Occipital lobe (tissue), 3 donors: ENCODE measurements at places on chromosomes 3 and 15.

GRCh38 chr3:39062180-39062579 lies 10.4 kb downstream of the WDR48 start:
- no peak for DNase-seq

- no peak for DNase-seq
These were observed 282.6 kb downstream of the FOXP1 start for GRCh38 chr3:71300951-71301393.

DNA sequence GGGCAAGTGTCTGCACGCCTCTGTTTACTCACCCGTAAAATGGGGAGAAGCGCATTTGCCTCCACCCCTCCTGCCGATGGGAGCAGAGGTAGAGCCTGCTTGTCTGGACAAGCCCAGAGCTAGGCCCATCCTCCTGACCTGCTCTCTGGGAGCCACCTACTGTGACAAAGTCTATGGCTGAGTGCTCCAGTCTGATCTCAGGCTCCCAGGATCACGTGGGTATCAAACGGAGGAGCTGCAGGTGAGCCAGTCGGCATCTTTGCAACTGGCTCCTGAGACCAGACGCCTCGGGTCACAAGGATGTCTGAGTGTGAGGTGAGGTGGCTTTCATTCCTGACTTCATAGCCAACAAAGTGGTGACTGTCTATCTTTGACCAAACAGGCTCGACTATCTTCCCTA lies 2.1 kb upstream of the ALDH1A3 start:
- no peak for DNase-seq

DNA sequence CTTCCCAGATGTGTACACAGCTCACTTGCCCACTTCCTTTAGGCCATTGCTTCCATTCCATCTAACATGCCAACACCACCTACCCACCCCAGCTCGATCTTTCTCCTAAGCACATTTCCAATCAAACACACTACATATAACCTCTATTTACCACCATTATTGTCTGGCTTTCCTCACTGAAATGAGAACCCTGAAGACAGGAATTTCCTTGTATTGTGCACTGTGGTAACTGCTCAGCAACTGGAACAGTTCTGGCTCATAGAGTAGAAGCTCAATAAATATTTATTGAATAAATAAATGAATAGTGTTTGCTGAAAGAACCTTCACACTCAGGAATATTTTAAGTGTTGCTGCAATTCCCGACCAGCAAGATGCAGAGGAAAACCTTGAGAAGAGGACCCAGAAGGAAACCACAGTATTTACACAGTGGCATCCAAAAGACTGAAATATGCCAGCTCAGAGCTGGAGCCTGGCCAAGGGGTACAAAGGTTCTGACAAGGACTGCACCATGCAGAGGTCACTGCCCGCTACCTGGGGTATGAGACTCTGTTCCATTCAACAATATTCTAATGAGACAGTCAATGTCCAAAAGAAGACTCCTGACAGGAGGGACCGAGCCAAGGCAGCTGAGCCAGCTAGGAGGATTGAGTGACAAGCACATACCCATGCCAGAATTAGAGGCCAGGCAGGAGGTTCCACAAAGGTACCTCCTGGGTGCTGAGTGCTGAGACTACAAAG lies 168.8 kb downstream of the NUP210 start:
- no peak for DNase-seq

GRCh38 chr3:124558991-124559845 lies 171.0 kb upstream of the UMPS start:
- DNase-seq: peak; percentile 74

GRCh38 chr3:152254041-152254440 lies 14.7 kb upstream of the MBNL1 start:
- no peak for DNase-seq

GRCh38 chr3:50358355-50358910 lies 888 bp downstream of the TMEM115 start:
- no peak for DNase-seq

DNA sequence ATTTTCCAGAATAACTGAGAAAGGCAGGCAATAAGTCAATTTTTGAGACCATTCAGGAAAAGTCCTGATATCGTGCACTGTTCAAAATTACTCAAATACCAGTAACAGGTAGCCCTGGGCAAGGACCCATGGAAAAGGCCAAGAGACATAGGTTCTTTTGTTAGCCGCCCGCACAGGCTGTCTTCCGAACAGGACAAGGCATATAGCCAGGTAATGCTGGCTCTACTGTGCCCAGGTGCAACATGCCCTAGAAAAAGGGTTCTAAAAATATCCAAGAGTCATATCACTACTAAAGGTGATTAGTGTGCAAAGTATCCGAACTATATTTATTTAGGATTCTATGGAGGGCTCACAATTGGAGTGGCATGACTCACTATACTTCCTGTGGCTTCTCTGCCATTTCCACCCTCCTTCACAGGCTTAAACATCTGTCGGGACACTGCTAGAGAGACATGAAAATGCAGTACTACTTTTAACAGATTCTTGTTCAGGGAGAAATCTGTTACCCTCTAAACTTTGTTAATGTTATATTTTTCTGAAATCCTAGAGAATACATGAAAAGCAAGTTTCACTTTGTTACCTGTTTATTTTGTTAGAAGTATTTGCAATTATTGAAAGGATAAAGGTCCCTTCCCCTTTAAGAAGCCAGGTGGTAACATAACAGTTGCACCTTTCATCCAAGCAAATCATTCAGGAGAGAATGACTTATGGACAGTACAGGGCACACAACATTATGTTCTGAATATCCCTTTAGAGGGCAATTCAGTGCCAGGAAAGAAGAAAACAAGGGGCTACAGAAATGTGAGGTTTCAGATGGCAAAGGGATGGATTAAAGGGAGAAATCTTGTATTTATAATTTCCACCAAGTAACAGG lies 293.3 kb upstream of the THBS1 start:
- DNase-seq: no peak

- no peak for DNase-seq
These were observed 31.2 kb downstream of the WNT5A start for GRCh38 chr3:55455915-55456314.

DNA sequence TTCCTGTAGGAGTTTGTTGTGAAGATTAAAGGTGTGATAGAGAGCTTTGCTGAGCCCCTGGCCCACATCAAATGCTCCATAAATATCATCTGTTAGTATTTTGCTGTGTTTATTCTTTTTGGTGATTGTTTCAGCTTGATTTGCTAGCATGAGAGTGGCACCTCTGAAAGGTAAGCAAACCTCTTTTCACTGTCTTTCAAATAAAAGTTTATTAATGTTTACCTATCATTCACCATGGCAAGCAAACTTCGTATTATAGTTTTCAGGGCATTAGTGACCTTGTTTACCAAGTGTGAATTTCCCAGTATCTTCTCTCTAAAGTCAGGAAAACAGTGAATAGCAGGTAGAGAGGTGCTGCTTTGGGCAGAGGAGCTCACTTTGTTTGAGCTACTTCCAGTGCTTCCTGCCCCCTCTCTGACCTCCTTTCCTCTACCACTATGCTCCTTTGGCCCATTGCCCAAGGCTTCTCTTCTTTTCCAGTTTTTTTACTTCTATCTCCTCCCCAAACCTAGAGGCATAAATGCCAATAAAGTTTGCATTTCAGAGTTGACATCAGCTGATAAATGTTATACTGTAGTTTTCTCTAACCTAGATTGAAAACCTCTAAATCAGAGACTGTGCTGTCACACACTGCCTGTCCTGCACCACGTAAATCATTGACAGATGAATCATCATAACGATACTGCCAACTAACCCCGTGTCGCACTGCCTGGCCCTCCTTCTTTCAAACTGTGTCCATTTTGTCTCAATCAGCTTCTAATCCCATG lies 569.0 kb downstream of the TUSC7 start:
- no peak for DNase-seq

GRCh38 chr3:52857133-52857532 lies 22.3 kb upstream of the MUSTN1 start:
- no peak for DNase-seq

- no peak for DNase-seq
These were observed 224.9 kb upstream of the TOPAZ1 start for GRCh38 chr3:44016818-44017217.

DNA sequence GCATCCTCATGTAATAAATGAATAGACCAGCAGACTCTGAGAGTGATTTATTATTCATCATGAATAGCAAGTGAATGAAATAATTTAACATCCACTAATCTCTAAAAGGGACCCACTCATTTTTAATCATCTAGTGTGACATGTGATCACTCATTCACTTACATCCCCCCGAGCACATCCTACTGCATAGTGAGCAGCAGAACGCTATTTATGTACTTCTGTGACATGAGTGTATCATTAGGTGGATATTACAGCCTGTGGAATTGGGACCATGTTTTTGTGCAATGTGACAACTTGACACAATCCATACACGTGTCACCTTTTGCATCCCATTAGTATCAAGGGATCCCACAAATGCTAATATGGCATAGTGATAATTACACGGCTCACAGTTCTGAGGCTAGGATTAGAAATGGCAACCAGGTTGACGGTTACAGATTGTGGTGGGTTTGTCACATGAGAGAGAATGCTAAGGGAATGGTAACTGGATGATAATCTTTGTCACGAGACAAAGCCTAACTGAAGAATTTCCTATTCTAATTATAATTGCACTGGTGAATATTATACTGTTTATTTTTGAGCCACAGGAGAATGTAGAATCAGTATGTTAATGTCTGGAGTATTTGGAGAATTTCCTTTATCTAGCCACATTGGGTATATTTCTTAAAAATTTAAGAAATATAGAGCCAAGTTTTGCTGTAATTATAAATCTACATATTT lies 595.2 kb upstream of the TBL1XR1 start:
- no peak for DNase-seq

GRCh38 chr15:82540984-82541431 lies 751 bp upstream of the RPS17 start:
- DNase-seq: no peak

- DNase-seq: no peak
These were observed 469.0 kb downstream of the EPHA3 start for GRCh38 chr3:89576417-89576816.

GRCh38 chr15:28105224-28105791 lies 6.2 kb upstream of the OCA2 start:
- no peak for DNase-seq

DNA sequence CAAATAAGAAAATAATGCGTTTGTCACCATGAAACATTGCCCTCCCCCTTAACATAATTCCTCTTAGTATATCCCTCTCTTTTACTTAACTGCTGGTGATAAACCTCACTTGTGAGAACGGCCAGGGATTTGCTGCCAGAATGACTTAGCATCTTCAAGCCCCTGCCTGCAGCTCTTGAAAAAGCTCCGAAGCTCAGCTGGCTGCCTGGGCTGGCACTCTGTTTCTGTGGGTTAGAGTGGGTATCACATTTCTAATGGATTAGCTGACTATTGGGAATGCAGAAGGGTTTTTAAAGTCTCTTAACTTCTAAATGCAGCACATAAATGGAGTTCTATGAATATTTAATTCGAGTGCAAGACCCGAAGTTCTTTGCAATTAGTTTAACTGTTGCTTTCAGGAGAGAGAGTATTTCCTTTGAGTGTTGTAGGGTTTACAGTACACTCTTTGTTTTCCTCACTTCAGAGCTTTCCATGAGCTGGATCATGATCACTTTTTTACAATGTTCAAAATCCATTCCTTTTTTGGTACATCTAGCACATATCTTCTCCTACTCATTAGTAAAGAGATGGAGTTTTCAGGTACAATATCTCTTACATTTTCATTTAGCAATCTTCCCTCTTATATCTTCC lies 124.7 kb upstream of the RBMS3 start:
- DNase-seq: no peak

DNA sequence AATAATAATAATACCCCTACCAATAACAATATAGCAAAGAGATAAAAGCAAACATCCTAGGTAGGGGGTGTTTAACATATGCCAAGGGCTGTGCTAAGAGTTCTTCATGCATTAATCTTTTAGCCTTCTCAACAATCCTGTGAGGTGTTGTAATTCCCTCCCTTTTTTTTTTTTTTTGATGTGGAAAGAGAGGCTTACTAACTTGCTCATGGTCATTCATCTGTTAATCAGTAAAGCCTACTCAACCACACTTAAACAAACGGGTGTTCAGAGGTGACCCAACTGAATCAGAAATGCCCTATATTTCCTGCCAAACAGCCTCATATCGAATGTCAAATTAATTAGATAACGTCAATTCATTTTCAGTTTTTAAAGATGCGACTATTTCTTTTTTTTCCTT lies 232.1 kb downstream of the CTNNB1 start:
- DNase-seq: no peak

GRCh38 chr15:33059184-33059583 lies 135.3 kb downstream of the FMN1 start:
- DNase-seq: no peak

DNA sequence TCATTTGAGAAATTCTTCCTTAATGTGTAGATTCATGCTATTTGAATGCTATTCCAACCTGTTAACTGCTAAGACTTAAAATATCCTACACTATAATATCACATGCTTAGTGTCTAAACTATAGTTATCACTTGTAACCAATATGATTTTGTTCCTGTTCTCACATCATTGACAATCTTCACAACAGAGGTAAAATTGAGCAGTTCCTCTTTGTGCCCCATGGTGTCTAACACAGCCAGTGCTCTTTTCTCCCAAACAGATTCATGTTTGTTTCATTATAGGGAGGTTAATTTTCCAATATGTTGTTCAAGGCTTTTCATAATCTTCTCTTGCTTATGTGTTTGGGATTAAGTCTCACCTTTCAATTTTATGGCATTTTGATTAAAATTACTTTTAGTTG lies 591.1 kb downstream of the ZPLD1 start:
- DNase-seq: no peak
